GM23248 (cell line): ENCODE measurements at places on chromosomes 6 and 20. TPM values are rescaled to one million over a fixed set of nuclear protein-coding genes. Genes with fewer than 3 reads are reported as not detected.

DNA sequence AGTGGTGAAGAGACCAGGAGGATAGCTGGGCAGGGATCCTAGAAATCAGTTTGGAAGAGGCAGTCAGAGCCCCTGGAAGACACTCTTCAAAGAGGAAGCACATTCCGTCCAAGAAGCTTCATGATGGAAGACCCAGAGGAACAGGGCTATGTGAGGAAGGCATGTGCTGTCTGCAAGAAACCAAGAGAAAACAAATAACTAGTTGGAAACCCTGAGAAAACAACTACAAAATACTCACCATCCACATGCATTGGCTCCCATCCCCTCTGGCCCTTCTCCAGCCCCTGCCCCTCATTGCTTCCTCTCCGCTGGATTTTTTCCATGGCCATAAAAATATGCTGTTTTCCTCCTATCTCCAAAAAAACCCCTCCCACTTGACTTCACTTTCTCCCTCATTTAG lies 40.9 kb upstream of the SMOC2 start:
- H3K4me1 ChIP-seq, result no peaks in the 10 kb centered on the region
- no peaks in the 10 kb centered on the region for H3K27me3 ChIP-seq
- DNase-seq, result no peak
- no peaks in the 10 kb centered on the region for H3K36me3 ChIP-seq

VGLL2 gene
- total RNA-seq, result not detected in 2 replicates

DNA sequence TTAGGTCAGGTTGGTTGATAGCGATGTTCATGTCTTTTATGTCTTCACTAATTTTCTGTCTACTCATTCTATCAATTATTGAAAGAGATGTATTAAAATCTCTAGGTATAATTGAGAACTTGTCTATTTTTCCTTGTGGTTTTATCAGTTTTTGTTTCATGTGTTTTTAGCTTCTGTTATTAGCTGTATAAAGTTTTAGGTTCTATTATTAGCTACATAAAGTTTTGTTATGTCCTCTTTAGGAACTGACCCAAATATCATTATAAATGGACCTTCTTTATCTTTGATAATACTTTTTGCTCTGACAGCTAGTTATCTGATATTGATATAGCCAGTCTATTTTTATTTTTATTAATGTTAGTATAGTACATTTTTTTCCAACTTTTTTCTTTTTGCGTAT lies 92.4 kb upstream of the TMEM170B start:
- H3K36me3 ChIP-seq, result no peaks in the 10 kb centered on the region
- H3K27me3 ChIP-seq, result no peaks in the 10 kb centered on the region
- no peak for DNase-seq
- no peaks in the 10 kb centered on the region for H3K4me1 ChIP-seq
- no peak overlapping the region for H3K4me3 ChIP-seq
- no peak overlapping the region for H3K27ac ChIP-seq

DNA sequence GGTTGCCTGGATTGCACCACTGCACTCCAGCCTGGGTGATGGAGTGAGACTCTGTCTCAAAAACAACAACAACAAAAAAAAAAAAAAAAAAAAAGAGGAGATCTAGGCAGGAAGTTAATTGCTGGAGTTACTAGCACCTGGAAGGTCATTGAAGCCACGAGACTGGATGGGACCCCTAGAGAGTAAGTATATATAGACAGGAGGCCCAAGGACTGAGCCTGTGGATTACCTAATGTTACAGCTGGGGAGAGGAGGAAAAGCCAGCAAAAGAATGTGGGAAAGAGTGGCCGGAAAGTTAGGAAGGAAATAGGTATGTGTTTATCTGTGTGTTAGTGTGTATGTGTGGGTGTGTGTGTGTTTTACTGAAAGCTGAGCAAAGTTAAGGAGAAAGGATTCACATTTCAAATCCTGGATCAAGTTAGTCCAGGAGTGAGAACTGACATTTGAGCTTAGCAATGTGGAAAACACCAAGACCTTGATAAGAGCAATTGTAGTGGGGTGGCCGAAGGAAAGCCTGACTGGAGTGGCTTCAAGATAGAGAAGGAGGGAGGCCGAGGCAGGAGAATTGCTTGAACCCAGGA lies 38.4 kb downstream of the ANKRD6 start:
- H3K4me3 ChIP-seq, result no peak overlapping the region
- H3K4me1 ChIP-seq, result 0 out of 2 replicates have a peak, but pooled peaks cover 8% of the 10 kb centered on the region
- H3K27me3 ChIP-seq, result no peaks in the 10 kb centered on the region
- no peak overlapping the region for H3K27ac ChIP-seq
- no peaks in the 10 kb centered on the region for H3K36me3 ChIP-seq

DNA sequence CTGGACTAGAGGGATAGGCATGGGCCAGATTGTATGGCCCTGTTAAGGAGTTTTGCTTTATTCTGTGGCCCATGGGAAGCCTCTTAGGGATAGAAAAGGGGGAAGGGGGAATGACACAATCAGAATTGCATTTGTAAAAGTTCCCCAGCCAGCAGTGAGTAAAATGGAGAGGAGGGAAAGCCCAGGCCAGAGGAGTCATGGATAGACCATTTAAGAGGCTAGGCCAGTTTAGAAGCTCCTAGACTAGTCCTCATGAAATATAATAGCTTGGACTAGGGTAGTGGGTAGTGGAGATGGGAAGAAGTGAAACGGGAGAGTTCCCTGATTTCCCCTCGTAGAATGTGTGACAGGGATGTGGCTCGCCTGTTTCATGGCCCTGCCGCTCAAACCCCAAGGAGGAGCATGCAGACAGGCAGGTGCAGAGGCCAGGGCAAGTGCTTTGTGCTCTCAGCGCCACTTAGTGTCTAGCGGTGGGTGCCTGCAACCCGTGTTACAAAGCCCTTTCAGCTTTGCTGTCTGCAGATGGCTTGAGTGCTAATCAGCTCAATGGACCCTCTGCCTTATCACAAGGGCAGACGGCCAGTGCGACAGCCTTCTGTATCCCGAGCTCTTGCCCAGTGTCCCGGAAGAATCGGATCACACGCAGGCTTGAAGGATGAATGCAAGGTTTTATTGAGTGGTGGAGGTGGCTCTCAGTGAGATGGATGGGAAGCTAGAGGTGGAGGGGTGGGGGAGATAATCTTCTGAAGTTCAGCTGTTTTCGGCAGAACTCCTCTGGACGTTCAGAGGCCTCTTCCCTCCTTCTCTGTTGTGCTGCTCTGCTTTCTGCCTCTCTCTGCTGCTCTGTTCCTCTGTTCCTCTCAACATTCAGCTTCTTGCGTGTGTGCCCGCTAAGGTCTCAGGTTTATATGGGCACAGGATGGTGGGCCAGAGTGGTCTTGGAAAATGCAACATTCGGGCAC lies 141.1 kb downstream of the CEP57L1 start:
- H3K4me3 ChIP-seq, result no peak overlapping the region
- no peaks in the 10 kb centered on the region for H3K27me3 ChIP-seq
- H3K4me1 ChIP-seq, result peaks cover 45% of the 10 kb centered on the region
- no peak overlapping the region for H3K27ac ChIP-seq
- no peaks in the 10 kb centered on the region for H3K36me3 ChIP-seq

CCN5 gene
- total RNA-seq, result 24.5 and 47.3 TPM in 2 replicates

DNA sequence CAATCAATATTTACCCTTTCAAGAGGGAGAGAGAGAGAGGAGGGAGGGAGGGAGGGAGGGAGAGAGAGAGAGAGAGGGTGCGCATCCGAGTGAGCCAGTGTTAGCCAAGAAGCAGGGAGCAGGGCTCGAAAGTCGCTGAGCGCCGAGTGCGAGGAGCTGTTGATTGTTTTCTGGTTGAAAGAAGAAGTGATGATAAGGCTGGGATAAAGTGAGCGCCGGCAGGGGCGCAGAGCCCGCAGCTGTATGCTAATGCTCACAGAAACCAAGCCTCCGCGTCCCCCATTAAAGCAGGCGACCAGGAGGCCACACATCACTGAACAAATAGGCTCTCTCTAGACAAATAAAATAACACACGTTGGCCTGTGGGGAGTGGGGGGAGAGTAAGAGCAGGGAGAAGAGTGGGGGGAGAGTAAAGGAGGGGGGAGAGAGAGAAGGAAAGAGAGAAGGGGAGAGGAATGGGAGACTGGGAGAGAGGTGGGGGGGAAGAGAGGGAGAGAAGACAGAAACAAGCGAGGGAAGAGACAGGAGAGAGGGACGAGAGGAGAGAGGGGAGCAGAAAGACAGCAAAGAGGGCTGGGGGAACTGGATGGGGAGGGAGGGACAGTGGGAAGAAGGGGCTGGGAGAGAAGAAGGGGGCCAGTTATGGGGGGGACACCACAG lies 5.0 kb upstream of the INSM1 start:
- no peak overlapping the region for H3K27ac ChIP-seq
- H3K36me3 ChIP-seq, result no peaks in the 10 kb centered on the region
- H3K27me3 ChIP-seq, result peaks cover 67% of the 10 kb centered on the region
- H3K4me3 ChIP-seq, result no peak overlapping the region

DNA sequence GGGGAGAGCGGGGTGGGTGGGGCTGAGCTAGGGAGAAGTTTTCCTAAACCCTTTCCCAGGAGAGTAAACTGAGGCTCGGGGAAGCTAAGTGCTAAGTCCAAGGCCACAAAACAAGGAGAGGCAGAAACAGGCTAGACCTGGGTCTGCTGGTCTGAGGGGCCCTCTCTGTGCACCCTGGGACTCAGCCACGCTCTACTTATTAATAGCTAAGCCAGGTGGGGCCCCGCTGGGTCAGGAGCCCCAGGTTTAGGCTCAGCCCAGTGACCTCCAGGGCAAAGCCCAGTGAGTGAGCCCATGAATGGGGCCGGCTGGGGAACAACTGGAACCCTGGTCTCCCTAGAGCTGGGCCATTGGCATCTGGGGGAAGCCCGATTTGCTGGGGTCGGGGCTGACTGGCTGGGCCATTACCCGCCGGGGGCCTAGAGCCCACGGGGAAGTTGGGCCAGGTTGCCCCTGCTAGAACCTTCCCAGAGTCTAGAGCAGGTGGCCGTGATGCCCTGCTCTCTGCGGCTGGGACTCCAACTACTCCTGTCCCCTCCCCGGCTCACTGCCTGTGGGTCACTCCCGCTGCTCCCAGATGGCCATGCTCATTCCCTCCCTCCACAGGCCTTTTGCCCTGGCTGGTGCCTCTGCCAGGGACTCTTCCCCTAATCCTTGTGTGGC lies 24.1 kb upstream of the NOL4L start:
- H3K27me3 ChIP-seq, result peaks cover 30% of the 10 kb centered on the region
- DNase-seq, result no peak
- H3K27ac ChIP-seq, result no peak overlapping the region
- H3K4me1 ChIP-seq, result no peaks in the 10 kb centered on the region
- no peak overlapping the region for H3K4me3 ChIP-seq
